SK-MEL-5 (cell line): ENCODE measurements at places on chromosomes 7 and 10.

GRCh38 chr7:141709749-141710148, 1.6 kb downstream of the WEE2 start:
- DNase-seq, result no peak

GRCh38 chr7:392822-393221, 102.9 kb downstream of the FOXL3 start:
- DNase-seq, result no peak

DNA sequence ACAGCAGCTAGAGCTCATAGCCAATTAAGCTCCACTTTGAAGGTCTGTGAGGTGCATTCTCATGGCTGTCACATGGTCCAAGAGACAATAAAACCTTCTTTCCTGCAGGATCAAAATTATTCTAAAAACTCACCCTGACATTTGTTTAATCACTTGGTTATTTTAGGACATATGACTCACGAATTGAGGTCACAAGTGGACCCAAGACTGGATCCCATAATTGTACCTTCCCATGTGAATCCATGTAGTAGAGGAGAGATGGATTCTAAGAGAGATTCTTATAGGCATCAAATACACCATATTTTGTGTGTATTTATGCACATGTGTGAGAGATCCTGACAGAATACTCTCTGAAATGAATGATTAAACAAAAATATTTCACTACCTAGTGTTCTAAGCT, 18.1 kb downstream of the POLR1F start:
- peak; percentile 53 for DNase-seq

DNA sequence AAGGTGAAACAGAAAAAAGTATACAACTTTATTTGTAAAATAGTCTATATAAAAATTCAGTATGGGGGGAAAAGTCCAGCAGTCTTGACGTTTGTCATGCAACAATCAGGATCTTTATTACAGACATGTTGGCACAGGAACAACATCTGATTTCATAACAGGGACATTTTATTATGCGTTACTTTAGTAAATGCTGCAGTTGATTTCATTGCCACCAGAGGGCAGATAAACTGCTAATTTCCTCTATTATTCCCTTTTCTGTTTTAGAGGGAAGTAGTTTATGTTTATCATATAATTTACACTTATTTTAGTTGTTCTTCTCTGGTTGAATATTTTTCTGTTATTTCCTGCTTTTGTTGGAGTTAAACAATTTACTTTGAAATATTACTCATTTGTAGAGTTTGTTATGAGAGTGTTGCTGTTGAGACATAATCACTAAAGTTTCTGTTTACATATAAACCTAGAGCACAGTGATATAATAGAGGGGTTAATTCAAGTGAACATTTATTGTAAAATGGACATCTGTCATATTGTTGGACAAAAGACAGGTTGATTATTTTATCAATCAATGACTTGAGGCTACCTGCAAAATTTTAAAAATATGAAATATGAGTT, 3.3 kb downstream of the PLXDC2 start:
- DNase-seq, result peak; percentile 62

GRCh38 chr10:124478515-124478914, 16.9 kb downstream of the LHPP start:
- no peak for DNase-seq

- DNase-seq, result no peak
Observed at GRCh38 chr7:130367088-130367755, 13.1 kb upstream of the CPA1 start.

DNA sequence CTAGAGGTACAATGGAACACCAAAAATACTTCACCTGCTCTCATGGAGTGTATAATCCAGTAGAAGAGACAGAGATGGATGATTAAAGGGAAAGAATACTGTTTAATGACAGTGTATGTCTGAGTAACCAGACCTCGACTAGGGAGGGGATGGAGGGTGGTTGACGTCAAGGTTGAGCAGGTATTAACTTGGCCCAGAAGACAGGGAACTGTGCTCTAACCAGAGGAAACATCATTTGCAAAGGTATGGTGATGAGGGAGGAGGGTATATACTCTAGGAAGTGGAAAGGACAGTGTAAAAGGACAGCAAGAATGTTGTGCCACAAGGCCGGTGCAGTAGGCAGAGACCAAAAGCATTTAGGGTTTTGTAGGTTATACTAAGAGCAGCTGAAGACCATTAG, 2.9 kb downstream of the MIOS start:
- DNase-seq, result no peak

- DNase-seq, result no peak
Observed at GRCh38 chr10:89164080-89164479, 43.0 kb downstream of the CH25H start.

- no peak for DNase-seq
Observed at GRCh38 chr10:91144961-91145360, 75.5 kb upstream of the PCGF5 start.

- DNase-seq, result no peak
Observed at GRCh38 chr7:102432442-102433218, 745 bp upstream of the ORAI2 start.

- no peak for DNase-seq
Observed at GRCh38 chr7:22216832-22217475, 140.0 kb downstream of the RAPGEF5 start.

DNA sequence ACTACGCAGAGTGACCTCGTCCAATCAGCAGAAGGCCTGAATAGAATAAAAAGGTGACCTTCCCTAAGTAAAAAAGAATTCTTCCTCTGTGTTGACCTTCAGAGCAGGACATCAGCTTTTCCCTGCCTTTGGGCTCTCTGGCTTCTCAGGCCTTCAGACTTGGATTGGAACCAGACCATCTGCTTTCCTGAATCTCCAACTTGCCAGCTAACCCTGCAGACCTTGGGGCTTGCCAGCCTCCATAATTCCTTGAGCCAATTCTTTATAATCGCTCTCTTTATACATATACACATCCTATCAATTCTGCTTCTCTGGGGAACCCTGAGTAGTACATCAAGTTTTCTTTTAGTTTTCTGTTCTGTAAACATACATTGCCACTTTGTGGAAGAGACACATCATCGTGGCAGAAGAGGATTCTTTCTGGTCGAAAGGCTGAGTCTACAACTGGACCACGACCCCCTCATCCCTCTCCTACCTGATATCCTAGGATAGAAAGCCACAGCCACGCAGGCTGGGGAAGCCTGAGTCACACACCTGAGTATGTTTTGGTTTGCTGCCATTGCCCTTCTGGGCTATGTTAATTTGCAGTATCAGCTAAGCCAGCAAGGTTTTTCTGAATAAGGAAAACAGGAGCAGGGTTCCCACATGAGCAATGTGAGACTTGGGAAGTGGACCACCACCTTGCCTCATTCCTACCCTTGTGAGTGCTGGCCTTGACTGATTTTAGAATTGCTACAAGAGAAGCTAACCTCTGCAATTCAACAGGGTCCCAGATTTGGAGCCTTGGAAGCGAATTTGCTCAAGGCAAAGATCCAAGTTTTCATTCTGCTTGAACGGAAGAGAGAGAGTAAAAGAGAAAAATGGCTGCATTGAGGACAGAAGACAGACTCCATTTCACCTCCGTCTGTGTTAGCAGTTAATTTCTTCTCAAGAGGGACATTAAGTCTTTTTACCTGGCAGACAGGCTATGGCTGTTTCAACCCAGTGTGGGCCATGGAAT, 445.2 kb upstream of the FZD8 start:
- no peak for DNase-seq

- DNase-seq, result no peak
Observed at GRCh38 chr10:63965846-63966245, 444.6 kb downstream of the REEP3 start.

GRCh38 chr10:70910486-70911341, 22.3 kb upstream of the PCBD1 start:
- DNase-seq, result no peak

DNA sequence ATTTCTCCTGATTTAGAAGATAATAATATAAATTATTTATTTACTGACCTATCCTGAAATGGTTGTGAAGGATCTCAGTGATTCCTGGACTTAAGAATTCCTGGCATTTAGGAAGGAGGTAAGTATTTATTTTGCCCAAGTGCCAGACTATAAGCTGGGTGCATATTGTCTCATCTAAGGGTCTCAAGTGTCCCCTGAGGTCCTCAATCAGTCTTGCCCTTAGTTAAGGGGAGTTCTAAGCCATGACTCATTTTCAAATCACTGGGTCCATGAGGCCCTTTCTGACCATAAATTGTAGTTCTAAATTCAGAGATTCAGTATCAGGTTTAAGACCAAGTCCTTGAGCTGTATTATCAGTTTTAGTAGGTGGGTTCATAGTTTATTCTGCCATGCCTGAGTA, 251.6 kb upstream of the MEOX2 start:
- no peak for DNase-seq

DNA sequence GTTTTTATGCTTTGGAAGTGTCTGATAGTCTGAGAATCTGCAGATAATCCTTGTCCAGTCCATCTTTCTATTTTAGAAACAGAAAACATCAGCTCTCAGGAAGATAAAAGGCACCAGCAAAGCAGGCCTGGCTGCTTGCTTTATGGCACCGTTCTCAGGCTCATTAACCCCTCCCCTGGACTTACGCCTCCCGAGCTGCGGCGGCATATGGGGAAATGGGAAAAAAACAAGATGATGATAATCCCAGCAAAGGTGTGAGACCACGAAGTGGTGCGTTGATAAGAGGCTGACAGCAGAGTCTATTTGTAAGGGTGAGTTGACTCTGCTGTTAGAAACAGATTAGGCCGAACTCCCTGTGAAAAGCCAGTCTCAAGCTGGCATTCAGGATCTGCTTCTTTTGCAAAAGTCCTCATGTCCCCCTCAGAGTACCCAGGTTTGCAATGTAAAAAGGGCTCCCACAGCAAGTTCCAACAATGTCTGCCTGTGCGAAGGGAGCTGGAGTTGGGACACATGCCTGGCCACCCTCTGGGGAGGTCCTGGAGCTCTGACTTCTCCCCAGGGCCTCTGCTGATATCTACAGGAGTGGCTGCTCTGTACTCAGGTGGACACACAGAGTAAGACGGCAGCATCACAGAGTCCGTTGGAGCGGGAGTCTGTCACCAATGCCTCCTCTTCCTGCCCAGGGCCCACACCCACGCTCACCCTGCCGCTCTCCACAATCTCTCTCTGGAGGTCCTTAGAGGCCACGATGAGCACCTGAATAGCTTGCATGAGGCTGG, 54.3 kb downstream of the SPDYE5 start:
- no peak for DNase-seq

- no peak for DNase-seq
Observed at GRCh38 chr7:126524967-126525366, 727.8 kb downstream of the GRM8 start.

DNA sequence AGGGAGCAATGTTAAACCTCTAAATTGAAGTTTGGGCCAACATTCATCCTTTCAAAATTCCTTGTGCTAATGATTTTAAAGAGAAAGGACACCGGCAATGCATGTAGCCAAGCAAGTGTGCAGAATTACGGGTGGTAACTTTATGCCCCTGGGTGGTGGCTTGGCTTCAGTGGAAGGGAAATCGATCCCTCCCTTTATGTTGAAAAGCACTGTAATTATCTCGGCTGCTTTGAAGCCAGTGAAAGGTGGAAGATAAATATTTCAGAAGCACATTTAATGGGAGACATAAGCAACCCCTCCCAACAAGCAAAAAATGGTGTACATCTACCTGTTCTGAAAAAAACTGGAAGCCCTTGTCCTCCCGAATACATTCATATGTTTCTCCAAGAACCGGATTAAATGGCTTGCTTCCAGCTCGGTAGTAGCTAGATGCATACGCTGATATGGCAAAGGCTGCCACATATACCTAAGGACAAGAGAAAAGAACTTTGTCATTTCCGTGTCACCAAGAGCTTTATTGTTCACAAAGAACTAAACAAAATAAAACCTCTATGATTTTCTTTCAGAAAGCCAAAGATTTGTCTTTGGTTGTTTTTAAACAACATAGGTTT, 73.3 kb upstream of the GSDME start:
- DNase-seq, result no peak

DNA sequence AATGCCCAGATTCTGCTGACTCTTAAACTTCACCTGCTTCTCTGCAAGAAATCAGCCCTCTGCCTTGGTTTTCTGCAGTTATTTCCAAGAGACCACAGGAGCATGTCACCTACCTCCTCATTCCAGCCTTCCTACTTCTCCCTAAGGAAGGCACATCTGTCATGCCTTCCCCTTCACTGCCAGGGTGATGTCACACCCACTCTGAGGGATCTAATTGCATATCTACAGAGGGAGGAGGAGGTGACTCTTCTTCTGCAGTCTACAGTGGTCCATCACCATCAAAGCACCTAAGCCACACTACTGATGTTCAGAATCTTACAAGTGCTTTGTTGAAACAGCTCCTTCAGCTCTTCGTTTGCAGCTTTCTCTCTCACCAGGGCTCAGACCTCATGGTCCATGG, 275.5 kb downstream of the FGFR2 start:
- no peak for DNase-seq

DNA sequence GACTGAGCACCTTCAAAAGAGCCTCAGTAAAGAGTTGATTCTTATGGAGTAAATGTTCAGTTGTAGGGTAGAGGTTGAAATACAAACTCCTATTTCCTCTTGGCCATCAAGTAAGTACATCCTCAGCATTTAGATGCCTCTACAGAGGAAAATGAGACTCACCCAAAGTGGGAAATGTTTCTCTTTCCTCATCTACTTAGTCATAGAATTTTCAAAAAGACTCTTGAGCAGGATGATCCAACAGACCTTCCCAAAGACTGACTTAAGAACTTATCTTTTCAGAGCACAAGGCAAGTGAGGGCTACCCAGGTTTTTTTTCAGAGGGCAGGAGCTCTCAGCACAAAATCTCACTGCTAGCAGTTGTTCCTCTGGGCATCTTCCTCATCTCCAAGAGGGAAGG, 449.1 kb downstream of the KCNMA1 start:
- no peak for DNase-seq

- no peak for DNase-seq
Observed at GRCh38 chr10:68224810-68225209, 7.1 kb downstream of the ATOH7 start.

DNA sequence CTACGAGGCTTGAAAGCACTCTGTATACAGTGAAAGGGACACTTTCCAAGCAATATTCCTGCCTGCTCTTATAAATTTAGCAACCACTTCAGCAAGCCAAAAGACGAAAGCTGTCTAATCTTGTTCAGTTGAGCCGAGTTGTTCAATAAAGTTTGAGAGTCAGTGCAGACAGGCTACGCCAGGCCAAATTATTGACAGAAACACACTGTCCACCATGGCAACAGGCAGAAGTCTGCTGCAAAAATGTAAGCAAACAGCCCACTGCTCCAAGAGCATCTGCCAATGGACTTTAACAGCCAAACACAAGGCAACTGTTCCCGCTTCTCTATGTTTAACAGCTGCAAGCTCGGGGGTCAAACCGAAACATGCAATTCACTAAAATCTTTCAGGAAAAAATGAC, 85.7 kb downstream of the GLI3 start:
- no peak for DNase-seq

- no peak for DNase-seq
Observed at GRCh38 chr7:69177461-69177861, 420.8 kb upstream of the AUTS2 start.

- no peak for DNase-seq
Observed at GRCh38 chr10:113001599-113002448, 51.8 kb downstream of the TCF7L2 start.
